Esophagus muscularis mucosa (tissue), 4 donors: ENCODE measurements at places on chromosomes 11 and 22. TPM values are rescaled to one million over a fixed set of nuclear protein-coding genes. Genes with fewer than 3 reads are reported as not detected.

- no peaks in the 10 kb centered on the region for H3K27me3 ChIP-seq
- no peak overlapping the region for H3K4me3 ChIP-seq
- no peak overlapping the region for H3K27ac ChIP-seq
- no peaks in the 10 kb centered on the region for H3K4me1 ChIP-seq
These were observed 58.1 kb upstream of the NECTIN1 start for GRCh38 chr11:119787074-119787461.

DNA sequence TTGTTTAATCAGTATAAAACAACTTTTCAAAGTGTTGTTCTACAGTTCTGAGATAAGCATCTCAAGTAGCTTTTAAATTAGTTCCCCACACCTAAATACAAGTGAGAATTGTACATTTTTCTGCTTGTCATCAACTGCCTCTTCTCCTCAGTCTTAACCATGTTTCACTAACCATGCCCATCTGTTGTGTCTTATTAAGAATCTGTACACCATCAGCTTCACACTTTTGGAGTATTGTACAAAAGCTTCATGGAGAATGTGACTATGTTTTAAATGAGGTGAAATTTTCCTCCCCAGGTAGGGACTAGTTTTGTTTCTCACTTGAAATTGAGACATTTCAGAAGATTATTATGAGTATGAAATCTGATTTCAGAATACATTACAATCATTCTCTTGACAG is 52.4 kb downstream of the SIK2 start:
- H3K4me3 ChIP-seq, result no peak overlapping the region
- no peak for DNase-seq
- H3K27me3 ChIP-seq, result no peaks in the 10 kb centered on the region
- no peaks in the 10 kb centered on the region for H3K4me1 ChIP-seq
- peaks cover 5% of the 10 kb centered on the region for H3K36me3 ChIP-seq

DNA sequence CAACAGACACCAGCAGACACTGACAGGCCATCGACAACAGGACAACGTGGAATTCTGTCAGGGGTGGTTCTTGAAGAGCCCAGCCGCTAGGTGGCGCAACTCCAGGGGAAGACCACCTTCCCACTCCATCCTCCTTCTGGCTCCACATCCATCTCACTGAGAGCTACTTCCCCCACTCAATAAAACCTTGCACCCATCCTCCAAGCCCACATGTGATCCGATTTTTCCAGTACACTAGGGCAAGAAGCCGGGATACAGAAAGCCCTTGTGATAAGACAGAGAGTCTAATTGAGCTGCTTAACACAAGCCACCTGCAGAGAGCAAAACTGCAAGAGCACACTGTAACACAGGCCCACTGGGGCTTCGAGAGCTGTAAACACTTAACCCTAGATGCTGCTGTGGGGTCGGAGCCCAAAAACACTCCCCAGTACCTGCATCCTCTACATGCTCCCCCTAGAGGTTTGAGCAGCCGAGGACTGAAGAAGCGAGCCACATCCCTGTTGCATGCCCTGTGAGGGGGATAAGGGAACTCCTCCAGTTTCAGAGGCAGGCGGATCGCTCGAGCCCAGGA is 11.5 kb upstream of the RAB39A start:
- H3K4me3 ChIP-seq, result no peak overlapping the region
- H3K27ac ChIP-seq, result no peak overlapping the region
- H3K27me3 ChIP-seq, result no peaks in the 10 kb centered on the region
- DNase-seq, result no peak

DNA sequence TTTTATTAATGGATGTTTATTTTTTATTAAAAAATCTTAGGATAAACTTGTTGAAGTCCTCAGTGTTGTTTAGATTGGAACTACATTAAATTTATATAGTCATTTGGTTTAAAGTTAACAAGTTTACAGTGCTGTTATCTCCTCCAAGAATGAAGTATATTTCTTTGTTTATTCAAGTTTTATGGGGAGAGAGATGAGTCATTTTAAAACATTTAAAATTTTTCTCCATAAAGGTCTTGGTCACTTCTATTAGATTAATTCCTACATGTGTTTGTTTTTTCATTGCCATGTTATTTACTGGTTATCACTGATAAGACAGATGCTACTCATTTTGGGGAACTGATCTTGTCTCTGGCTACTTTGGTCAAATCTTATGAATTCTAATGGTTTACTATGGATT is 429.6 kb downstream of the METTL15 start:
- no peaks in the 10 kb centered on the region for H3K36me3 ChIP-seq
- no peaks in the 10 kb centered on the region for H3K4me1 ChIP-seq
- H3K27me3 ChIP-seq, result no peaks in the 10 kb centered on the region
- DNase-seq, result no peak
- no peak overlapping the region for H3K27ac ChIP-seq

DNA sequence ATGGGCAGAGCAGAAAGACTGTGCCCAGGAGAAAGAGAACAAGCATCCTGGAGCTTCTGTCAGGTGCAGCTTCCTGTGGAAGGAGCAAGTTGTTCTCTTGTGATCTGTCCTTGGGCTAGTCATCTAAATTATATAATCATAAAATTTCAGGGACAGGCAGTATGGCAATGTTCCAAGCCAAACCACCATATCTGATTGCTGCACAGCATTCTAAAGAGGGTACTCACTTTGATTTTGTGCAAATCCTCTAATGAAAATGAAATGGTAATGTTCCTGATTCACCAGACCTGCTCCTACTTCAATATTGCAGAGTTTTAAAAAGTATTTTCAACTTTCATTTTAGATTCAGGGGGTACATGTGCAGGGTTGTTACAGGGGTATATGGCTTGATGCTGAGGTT is at the start of gene PATE2:
Gene PATE2, minus strand, starts transcription at position 101 of the 400 bp plus-strand sequence. Its CDS starts 55 bp downstream, at position 46.
- H3K4me1 ChIP-seq, result no peaks in the 10 kb centered on the region
- no peak within 1 kb of the TSS for H3K4me3 ChIP-seq
- no peak within 1 kb of the TSS for H3K27ac ChIP-seq
- DNase-seq, result no peak

- H3K27me3 ChIP-seq, result no peaks in the 10 kb centered on the region
- no peak for DNase-seq
- H3K4me1 ChIP-seq, result no peaks in the 10 kb centered on the region
- no peak overlapping the region for H3K27ac ChIP-seq
- H3K36me3 ChIP-seq, result no peaks in the 10 kb centered on the region
These were observed 657.7 kb downstream of the OPCML start for GRCh38 chr11:132874638-132875037.

DNA sequence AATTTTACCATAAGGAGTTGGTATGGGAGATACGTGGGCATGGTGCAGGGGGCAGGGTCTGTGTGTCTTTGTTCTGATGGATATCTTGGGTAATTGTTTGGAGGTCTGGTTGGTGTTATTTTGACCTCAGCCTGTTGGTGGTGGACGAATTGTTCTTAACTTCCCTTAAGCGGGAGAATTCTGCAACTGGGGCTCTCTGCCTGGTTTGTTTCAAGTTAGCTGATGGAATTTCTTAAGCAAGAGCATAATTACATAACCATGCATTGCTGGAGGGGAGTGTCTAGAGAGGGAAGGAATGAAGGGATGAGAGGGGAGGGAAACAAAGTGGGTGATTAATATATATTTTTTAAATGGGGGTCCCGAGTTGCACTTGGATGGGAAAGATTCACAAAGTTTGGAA is 908.5 kb upstream of the RAG2 start:
- no peak overlapping the region for H3K4me3 ChIP-seq
- H3K36me3 ChIP-seq, result no peaks in the 10 kb centered on the region
- no peak for DNase-seq
- no peaks in the 10 kb centered on the region for H3K4me1 ChIP-seq

- H3K4me3 ChIP-seq, result no peak overlapping the region
- no peaks in the 10 kb centered on the region for H3K36me3 ChIP-seq
- H3K4me1 ChIP-seq, result no peaks in the 10 kb centered on the region
- no peaks in the 10 kb centered on the region for H3K27me3 ChIP-seq
- no peak overlapping the region for H3K27ac ChIP-seq
These were observed 928.0 kb upstream of the FAT3 start for GRCh38 chr11:91296629-91297028.

DNA sequence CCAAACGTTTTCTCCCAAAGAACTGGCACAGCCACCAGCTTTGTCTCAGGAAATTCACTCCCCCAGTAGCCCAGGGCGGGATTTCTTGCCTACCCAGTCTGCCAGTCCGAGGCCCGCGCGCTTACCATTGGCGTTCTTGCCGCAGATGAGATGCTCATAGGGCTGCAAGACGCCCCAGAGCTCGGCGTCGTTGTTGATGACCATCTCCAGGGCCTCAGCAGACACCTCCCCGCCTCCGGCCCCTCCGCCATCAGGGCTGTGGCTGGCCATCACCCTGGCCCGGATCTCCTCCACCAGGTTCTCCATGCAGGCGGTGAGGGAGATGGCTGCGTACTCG is 1.3 kb downstream of the ABTB2 start:
- H3K4me3 ChIP-seq, result peak overlapping the region; percentile 64
- no peaks in the 10 kb centered on the region for H3K27me3 ChIP-seq
- no peaks in the 10 kb centered on the region for H3K36me3 ChIP-seq
- DNase-seq, result peak; percentile 88
- peaks cover 46% of the 10 kb centered on the region for H3K4me1 ChIP-seq

DNA sequence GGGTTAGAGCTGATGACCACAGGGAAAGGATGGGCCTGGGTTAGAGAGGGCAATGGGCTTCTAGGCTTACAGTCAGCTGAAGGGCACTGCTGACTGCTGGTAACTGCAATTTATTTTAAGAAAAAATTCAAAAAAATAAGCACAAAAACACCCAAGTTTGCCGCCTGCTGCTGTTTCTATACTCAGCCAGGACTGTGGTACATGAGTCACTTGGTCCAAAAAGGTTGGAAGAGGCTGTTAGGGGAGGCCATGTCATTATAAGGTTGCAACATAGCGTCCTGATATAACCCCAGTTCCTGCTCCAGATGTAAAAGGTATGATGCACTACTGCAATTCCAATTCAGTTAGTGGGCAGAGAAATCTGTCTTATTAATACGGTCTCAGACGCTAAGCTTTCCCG is 98.9 kb downstream of the ETS1 start:
- peak overlapping the region; percentile 13 for H3K27ac ChIP-seq
- no peak for DNase-seq
- peaks cover 69% of the 10 kb centered on the region for H3K36me3 ChIP-seq
- H3K4me1 ChIP-seq, result peaks cover 54% of the 10 kb centered on the region
- no peak overlapping the region for H3K4me3 ChIP-seq

GRCh38 chr11:77259641-77260040 is 41.8 kb downstream of the GDPD4 start:
- H3K4me1 ChIP-seq, result no peaks in the 10 kb centered on the region
- no peak for DNase-seq
- H3K36me3 ChIP-seq, result no peaks in the 10 kb centered on the region
- H3K27me3 ChIP-seq, result no peaks in the 10 kb centered on the region
- H3K4me3 ChIP-seq, result no peak overlapping the region

- H3K27me3 ChIP-seq, result no peaks in the 10 kb centered on the region
- no peak overlapping the region for H3K4me3 ChIP-seq
- H3K36me3 ChIP-seq, result no peaks in the 10 kb centered on the region
- peaks cover 24% of the 10 kb centered on the region for H3K4me1 ChIP-seq
- H3K27ac ChIP-seq, result no peak overlapping the region
- no peak for DNase-seq
These were observed 118.3 kb upstream of the NAV2 start for GRCh38 chr11:19594326-19594725.

DNA sequence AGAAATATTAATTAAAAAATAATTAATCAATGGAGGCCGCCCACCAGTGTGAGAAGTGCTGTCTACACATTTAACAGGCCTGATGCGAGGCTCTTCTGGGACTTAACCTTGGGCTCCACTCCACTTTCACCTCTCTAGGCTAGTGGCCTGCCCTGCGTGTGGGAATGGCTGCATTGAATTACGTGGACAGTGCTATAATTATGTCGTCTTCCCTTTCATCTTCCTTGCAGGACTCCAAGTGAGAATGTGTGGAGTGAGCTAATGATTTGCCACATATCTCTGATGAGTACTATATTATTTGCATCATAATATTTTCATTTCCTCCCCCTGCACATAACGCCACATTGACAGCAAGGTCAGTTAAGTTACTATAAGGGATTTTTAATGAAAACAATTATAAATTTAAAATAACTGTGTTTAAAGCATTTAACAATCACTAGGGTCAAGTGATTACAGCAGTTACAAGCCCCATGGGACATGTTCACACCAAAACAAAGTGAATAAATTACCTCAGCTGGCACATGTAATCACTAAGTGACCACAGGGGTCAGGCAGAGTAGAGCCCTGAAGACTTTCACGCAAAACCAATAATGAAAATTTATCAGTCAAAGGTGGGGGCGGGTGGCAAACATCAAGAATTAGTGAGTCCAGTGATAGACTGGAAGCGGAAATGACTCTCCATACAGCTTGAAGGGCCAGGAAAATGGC is 63.5 kb downstream of the MPPED2 start:
- no peak for DNase-seq
- H3K27ac ChIP-seq, result no peak overlapping the region
- H3K36me3 ChIP-seq, result no peaks in the 10 kb centered on the region
- H3K4me1 ChIP-seq, result no peaks in the 10 kb centered on the region
- no peaks in the 10 kb centered on the region for H3K27me3 ChIP-seq

- no peak overlapping the region for H3K27ac ChIP-seq
- no peak overlapping the region for H3K4me3 ChIP-seq
- DNase-seq, result no peak
These were observed 13.5 kb downstream of the SMC1B start for GRCh38 chr22:45399712-45400445.

DNA sequence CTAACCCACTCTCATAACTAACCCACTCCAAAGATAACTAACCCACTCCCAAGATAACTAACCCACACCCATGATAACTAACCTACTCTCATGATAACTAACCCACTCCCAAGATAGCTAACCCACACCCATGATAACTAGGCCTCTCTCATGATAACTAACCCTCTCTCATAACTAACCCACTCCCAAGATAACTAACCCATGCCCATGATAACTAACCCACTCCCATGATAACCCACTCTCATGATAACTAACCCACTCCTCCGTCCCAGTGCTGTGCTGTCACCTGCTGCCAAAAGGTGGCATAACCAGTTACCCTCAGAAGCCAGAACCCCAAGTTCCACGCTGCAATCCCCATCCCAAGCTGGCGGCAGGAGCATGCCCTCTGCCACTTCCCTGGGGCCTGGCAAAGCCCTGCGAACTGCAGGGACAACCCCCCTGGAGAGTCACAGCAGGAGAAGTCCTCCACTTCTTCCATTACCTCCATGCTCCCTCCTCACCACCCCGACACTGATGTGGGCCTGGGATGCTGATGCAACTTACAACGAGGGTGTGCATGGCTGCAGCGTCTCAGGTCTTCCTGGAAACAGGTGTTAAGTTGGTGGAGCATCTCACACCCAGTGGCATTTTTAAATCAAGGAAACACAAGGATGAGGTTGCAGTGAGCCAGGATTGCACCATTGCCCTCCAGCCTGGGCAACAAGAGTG is 30.8 kb upstream of the CELSR1 start:
- H3K36me3 ChIP-seq, result no peaks in the 10 kb centered on the region
- no peak for DNase-seq
- no peaks in the 10 kb centered on the region for H3K27me3 ChIP-seq
- H3K4me3 ChIP-seq, result no peak overlapping the region

The MRPL23 gene
- total RNA-seq, result 82.0 TPM

The CXCR5 gene
- total RNA-seq, result not detected

The JAML gene
- total RNA-seq, result 0.92 TPM

The LRRC4C gene
- total RNA-seq, result 1.2 TPM

The IFTAP gene
- total RNA-seq, result 46.5 TPM

The MS4A4A gene
- total RNA-seq, result 12.3 TPM

The DERL3 gene
- total RNA-seq, result not detected

The LYVE1 gene
- 65.6 TPM for total RNA-seq

The BARX2 gene
- not detected for total RNA-seq

The SLC22A12 gene
- total RNA-seq, result not detected

The SLC6A5 gene
- not detected for total RNA-seq
